ENCODE measurements at places on chromosomes 7 and 10.

- no peak for DNase-seq
Measured at GRCh38 chr7:149715476-149715875, 57.9 kb downstream of the ZNF467 start.

DNA sequence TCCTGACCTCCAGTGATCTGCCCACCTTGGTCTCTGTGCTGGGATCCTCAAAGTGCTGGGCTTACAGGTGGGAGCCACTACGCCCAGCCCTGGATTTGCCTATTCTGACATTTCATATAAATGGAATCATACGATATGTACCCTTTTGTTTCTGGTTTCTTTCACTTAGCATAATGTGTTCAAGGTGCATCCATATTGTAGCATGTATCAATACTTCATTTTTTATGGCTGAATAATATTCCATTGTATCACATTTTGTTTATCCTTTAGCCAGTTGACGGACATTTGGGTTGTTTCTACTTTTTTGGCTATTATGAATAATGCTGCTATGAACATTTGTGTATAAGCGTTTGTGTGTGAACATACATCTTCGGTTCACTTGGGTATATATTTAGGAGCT lies 4.8 kb upstream of the HILPDA start:
- DNase-seq: no peak

- no peak for DNase-seq
Measured at GRCh38 chr7:32871624-32872371, 19.8 kb downstream of the KBTBD2 start.

DNA sequence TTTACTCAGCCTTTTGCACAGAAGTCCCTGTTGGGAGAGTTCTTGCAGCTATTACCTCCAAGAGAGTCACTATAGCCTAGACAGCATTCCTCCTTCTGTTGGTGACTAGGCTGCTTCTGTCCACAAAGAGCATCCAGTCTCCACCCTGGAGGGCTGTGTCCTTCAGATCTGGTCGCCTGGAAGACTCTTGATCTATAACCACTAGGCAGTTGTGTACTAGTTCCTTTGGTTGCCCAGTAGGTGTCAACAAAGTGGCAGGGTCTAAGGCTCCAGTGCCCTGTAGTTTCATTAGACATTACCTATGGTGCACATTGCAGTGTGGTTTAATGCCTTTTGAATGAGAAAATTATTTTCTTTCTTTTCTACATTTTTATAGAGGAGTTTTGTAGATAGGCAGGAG lies 11.3 kb upstream of the AKR1C2 start:
- no peak for DNase-seq

GRCh38 chr10:88702848-88703597 lies 3.0 kb upstream of the LIPK start:
- no peak for DNase-seq
